CD8-positive, alpha-beta memory T cell (primary cell): ENCODE measurements at places on chromosomes 7 and 10.

DNA sequence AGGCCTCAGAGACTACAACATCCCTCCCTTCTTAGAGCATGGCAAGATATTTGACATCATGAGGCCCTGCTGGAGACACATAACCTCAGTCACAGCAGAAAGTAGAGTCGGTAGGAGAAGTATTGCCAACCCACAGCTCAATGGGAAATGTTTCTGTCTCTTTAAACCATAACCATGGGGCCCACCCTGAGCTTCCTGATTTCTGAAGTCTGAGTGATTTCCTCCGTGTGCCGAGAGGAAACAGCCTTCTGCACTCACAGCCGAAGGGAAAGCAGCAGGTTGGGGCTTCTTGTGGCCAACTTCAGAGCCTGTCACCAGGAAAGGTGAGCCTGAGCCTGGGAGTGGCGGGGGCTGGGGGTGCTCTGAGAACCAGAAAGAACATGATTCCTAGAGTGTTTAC lies at the start of gene GIMAP1:
TSS of gene GIMAP1 (plus strand) at position 246 of the 400 bp plus-strand sequence. CDS start 2,435 bp downstream, outside the sequence.
- peak; percentile 71 for DNase-seq

DNA sequence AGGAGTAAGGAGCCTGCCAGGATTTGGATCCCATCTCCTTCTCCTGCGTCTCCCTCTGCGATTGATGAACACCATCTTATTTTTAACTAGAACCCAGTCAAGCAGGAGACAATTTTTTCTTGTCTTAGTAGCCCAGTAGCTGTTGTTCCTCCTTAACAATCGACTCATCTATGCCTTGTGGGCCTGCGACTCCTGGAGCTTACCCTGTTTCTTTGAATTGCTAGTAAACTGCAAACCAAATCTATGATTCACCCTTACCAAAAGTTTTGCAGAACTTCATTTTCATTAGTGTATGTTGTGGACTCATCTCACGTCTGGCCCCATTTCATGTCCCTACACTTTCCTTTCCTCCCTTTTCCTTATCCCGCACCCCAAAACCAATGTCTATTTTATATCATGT lies 37.7 kb downstream of the TRIL start:
- no peak for DNase-seq

DNA sequence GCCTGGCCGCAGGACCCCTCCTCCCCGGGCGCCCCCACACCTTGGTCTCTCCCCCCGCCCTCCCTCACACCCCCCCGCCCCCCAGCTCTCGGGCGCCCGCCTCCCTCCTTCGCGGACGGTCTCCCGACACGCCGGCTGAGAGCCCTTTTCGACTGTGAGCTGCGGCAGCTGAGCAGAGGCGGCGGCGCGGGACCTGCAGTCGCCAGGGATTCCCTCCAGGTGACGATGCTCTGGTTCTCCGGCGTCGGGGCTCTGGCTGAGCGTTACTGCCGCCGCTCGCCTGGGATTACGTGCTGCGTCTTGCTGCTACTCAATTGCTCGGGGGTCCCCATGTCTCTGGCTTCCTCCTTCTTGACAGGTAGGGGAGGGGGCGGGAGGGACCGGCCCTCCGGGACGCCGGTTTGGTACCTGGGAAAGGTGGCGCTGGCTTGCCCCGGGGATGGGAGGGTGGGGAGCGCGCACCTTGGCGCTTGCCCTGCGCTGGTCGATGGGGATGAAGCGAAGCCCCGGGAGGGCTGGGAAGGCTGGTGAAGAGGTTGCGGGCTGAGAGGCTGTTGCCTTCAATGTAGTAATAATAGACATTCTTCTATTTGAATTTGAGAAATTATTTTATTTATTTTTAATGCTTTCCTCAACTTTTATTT lies at the start of gene BMPER:
TSS of gene BMPER (plus strand) at position 151 of the 644 bp plus-strand sequence. CDS start at position 226, 75 bp downstream.
- DNase-seq = no peak

DNA sequence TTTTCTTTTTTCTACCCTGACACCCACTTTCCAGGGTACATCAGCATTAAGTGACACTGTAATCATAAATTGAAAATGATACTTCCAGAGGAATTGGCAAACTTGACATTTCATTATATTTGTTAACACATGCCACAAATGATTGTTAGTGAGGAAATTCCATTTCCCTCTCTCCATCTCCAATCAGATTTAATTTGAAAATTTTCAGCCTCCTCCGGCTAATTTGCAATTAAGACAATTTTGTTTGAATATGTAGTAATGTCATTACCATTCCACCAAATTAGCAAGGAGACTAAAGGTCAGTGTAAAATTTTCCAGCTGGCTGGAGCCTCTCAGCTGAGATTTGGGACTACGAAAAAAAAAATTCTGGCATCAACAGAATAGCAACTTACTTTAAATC lies 242.7 kb downstream of the FOXP2 start:
- DNase-seq = no peak

- no peak for DNase-seq
These were observed 24.9 kb upstream of the NPS start for GRCh38 chr10:127524229-127524628.

DNA sequence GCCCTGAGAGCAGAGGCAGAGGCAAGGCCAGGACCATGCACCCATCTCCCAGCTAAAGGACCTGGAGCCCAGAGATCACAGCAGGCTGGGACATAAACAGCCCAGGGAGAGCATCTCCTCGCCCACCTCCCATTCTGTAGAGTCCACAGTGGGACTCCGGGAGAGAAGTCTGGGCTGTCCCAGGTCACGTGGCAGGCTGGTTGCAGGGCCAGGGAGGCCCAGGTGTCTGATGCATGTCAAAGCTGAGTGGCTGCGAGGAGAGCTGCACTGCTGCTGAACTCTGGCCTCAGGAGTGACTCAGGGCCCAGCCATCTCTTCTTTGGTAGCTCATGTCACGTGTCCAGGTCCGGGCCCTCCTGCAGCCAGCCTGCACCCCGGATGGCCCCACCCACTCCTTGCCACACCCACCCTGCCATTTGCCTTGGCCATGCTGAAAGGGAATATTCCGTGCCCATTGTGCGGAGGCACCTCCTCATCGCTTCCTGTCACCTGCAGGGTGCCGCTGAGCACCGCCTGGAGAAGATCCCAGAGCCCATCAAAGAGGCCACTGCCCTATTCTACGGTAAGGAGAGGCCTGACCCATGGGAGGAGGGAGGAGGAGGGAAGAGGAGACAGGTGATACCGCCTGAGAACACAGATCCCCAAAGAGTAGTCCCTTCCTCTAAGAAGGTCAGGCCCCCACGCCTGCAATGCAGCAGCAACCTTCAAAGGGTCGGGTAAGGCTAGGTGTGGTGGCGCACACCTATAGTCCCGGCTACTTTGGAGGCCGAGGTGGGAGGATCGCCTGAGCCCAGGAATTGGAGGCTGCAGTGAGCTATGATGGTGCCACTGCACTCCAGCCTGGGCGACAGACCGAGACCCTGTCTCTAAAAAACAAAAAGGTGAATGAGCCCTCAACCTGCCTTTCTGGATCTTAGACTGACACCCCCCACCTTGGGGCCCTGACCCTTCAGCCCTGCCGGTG lies 12.6 kb upstream of the SH2B2 start:
- DNase-seq = no peak

- peak; percentile 60 for DNase-seq
These were observed 7.8 kb downstream of the HPS6 start for GRCh38 chr10:102072673-102073527.

DNA sequence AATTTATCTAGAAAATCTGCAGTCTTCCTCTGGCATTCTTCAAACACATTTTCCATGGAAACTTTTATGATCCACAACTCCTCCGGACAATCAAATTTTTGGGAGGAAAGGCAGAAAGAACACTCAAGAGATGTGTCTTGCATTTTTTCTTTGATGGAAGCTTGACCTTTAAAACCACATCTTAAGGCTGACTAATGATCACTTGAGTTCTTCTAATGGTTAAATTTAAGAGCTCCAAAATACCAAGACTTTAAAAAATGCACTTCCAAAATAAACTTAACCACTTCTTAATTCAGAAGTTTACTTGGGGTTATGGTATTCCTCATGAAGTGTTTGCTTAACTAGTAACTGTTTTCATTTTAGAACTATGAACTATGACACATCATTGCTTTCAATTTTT lies 43.3 kb downstream of the ETV1 start:
- DNase-seq = no peak

GRCh38 chr7:22842383-22842941 lies 19.8 kb upstream of the TOMM7 start:
- no peak for DNase-seq

- peak; percentile 30 for DNase-seq
These were observed 27.8 kb downstream of the NKX2-3 start for GRCh38 chr10:99560277-99561126.

- DNase-seq = no peak
These were observed 1000.9 kb downstream of the LRMDA start for GRCh38 chr10:76432016-76433012.

DNA sequence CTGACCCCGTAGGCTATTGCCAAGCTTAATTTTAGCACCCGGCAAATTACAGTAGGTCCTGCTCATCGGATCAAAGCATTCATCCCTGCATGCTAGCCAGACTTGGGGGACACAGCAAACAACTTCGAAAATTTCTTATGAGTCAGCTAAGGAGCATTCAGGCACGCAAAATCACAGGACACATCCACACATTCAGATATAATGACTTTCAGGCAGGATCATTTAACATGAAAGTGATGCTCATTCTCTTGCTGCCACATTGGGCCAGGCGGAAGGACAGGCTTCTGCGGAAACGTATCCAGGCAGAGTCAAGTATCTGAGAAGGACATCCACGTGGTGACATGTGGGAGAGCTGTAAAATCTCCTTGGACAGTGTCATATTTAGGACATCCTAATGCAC lies 474.0 kb upstream of the NRP1 start:
- DNase-seq = no peak

DNA sequence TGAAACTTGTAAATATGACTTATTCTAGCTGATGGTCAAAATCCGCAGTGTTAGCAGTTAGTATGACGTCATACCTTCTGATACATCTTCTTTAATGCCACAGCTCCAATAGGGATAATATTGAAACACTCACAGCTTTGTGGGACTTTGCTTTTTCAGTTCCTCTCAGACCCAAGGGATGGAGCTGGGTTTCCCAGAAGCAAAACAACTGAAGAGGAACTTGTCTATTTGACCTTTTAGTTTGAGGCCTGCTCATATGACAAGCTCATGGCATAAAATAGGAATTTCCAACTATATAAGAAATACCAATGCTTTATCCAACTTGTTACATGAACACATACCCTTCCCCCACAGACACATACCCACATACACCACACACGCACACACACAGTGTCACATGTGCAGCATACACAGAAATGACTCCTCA lies 31.6 kb upstream of the C10orf67 start:
- no peak for DNase-seq

DNA sequence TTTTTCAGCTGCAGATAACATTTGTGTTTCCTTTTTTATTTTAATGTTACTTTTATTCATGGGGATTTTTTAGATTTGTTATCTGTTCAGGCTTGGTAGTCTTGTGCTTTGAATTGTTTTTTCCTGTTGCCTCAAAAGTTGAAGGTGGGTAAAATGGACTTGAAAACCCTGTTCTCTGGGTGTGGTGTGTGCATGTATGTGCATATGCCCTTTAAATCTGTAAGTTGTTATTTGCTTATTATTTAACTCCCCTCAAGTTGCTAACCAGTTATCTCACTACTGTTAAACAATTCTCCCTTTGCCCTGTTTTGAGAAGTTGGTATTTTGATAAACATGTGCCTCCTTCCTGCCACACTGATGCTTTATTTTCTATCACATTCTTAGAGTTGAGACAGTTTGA lies 30.6 kb downstream of the TSPAN14 start:
- DNase-seq = no peak

GRCh38 chr7:132760244-132760623 lies 184.0 kb upstream of the PLXNA4 start:
- DNase-seq = no peak
